ENCODE measurements at places on chromosomes 7 and 10.

- no peak for DNase-seq
These were observed 36.6 kb upstream of the RSU1 start for GRCh38 chr10:16853809-16854208.

DNA sequence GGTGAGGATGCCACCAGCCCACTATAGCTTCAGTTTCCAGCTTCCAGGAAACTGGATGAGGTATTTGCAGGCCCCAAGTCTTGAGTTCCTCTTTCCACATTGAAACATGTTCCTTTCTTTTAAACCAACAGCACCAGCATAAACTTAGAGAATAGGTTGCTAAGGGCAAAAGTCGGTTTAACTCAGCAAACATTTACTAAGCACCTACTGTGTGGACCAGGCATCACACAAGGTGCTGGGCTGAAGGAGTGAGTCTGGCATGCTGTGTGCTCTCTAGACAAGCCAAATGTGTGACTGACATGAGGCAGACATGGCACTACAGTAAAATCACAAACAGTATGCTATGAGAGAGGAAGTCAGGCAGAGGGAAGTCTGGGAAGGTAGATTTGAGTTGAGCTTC, 11.0 kb upstream of the RASSF4 start:
- no peak for DNase-seq

GRCh38 chr7:80488851-80489370, 23.0 kb downstream of the GNAT3 start:
- DNase-seq: no peak

- DNase-seq: no peak
These were observed 72.9 kb upstream of the ARMC3 start for GRCh38 chr10:22854935-22855421.

DNA sequence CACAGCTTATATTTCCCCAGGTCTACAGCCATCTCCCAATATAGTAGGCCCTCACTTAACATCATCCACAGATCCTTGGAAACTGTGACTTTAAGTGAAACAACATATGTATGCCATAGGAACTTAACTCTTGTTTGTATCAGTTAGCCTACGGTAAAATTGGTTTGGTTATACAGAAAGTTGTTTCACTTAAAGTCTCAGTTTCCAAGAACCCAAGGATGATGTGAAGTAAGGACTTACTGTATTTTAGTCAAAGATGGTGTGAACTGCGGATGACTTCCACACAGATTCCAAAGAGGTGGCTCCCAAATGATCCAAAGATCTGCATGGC, 56.4 kb upstream of the MRLN start:
- no peak for DNase-seq

DNA sequence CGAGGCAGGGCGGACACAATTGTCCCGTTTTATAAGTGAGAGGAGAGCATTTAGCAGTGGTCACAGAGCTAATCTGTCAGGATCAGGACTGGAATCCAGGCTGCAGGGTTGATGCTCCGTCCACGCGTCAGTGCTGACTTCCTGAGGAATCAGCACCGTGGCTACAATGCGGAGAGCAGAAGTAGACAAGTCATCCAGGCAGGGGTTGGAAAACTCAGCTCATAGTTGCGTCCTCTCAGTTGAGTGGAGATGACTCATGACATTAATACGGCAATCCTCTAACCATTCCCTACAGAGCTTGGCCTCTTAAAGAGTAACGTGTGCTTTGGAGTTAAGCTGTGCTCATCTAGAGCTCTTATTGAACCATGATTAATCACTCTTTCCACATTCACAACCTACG, 17.1 kb upstream of the HTR5A start:
- no peak for DNase-seq

DNA sequence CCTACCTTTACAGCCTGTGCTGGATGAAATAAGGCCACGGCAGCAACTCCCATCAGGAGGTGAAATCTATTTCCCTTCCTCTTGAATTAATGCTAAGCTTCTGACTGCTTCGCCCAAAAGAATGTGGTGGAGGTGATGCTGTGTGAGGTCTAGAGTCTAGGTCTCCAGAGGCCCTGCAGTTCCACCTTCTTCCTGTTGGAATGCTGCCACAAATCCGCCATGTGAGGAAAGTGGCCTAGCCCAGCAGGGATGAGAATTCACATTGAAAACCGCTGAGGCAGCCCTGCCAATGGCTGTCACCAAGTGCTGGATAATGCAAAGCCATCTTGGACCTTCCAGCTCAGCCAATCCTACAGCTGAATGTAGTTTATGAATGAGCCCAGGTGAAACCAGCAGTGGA, 28.0 kb downstream of the RHOBTB1 start:
- no peak for DNase-seq

GRCh38 chr7:27585781-27586447, 76.8 kb downstream of the HIBADH start:
- DNase-seq: no peak

GRCh38 chr7:147700702-147701101, 889.9 kb upstream of the C7orf33 start:
- no peak for DNase-seq

- no peak for DNase-seq
These were observed 220.3 kb downstream of the ARL4A start for GRCh38 chr7:12907774-12908173.

- no peak for DNase-seq
These were observed 24.0 kb downstream of the OSBPL3 start for GRCh38 chr7:24956021-24956420.

DNA sequence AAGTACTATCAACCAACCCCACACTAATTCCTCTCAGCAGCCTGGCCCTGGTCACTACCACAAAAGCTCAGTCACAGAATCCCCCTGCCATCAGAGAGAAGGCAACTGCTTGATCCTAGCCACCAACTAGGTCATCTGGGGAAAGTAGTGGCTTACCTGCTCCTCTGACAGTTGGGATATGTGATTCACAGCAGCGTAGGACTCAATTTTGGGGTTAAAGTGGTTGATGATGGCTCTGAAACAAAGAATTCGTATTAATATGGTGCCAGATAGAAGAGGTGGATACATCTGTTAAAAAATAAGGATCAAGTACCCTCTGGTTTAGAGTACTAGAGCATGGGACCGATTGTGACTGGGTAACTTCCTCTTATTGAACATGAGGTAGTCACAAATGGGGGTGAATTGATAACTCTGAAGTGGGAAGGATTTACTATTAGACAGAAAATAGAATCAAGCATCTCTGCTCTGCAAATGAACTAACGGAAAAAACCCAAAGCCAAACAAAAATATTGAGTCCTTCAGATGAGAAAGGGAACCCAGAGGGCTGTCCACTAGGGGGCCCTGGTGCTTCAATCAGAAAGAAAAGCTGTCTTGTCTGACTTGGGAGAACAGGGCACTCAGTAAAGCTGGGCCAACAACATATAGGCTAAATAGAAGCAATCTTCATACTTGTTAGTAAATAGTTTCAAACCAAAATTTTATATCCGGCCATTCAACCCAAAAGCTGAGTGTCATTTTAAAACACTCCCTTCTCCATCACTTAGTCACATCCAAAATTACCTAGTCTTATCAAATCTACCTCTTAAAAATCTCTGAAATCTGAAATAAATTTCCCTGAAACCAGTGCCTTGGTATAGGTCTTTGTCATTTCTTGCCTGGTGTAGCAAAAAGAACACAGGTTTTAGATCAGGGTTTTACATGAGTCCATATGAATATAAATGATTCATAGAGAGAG, 45.9 kb upstream of the KCNIP2 start:
- DNase-seq: peak; percentile 75

DNA sequence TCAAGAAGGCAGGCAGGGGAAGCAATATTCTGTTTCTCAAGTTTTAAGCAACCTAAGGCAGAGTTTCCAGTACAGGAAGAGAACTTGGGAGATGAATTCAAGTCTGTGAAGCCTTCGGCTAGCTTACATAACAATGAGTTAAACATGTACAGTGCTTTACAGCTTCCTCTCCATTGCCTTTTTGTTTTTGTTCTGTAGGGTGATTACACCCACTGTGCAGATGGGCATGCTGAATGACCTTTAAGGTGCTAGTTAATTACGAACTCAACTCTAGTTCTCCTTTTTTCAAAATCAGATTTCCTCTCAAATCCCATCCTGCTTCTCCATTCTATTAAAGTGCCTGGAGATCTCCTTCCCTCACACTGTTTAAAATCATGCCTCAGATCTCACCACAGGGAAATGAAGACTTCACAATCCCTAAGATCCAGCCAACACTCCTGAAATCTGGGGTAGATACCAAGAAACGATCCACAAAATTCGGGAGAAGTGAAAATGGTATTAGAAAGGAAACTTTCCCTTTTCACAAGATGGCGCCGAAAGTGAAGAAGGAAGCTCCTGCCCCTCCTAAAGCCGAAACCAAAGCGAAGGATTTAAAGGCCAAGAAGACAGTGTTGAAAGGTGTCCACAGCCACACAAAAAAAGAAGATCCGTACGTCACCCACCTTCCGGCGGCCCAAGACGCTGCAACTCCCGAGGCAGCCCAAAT, 16.8 kb upstream of the MSMB start:
- DNase-seq: no peak

- no peak for DNase-seq
These were observed 43.8 kb downstream of the GRB10 start for GRCh38 chr7:50738932-50739331.

DNA sequence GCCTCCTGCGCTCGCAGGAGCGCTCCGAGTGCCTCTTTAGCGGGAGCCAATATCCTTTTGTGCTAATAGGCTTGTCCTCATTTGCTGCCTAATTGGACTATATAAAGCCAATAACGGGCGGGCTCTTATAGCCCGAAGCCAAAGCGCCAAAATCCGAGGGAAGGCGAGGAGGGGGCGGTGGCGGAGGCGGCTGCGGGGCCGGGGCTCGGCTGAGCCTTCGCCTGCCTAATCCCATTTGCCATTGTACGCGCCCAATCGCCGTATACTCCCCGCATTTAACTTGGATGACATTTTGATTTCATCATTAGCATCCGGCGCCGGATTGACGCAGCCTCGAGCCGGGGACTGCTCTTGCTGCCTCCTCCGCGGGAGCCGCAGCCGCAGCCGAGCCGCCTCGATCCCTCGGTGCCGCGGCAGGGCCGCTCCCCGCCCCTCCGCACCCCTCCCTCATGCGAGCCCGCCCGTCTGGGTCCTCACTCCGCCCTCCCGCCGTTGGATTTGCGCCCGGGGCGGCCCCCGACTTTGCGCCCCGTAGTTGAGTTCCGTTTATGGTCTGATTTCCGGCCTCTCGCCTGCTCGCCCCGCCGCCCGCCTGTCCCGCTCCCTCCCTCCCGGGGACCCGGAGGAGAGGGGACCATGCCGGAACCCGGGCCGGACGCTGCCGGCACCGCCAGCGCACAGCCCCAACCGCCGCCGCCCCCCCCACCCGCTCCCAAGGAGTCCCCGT, at the start of gene HMX3:
HMX3 (plus strand) TSS at position 556 of the 727 bp plus-strand sequence; CDS start at position 637, 81 bp downstream.
- no peak for DNase-seq

GRCh38 chr7:124480036-124480820, 285.4 kb downstream of the GPR37 start:
- no peak for DNase-seq

- no peak for DNase-seq
These were observed 90.2 kb upstream of the RPA3 start for GRCh38 chr7:7808626-7809025.

DNA sequence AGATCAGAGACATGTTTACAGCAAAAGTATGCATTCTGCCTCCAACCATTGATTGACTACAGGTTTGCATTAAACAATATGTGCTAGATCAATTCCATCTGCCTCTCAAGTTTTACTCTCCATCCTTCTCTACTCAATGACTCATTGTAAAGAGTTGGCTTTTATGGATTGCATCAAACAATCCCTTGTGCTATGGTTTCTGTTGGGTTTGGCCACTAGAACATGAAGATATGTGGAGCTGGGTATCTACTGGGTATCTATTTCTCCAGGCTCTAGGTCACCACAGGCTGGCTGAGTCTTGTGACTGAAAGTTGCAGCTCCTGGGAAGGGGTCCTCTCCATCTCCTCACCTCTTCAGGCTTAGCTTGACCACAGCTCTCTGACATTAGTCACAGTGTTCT, 204.7 kb downstream of the DGKI start:
- no peak for DNase-seq
